ENCODE measurements at places on chromosomes 7 and 10.

DNA sequence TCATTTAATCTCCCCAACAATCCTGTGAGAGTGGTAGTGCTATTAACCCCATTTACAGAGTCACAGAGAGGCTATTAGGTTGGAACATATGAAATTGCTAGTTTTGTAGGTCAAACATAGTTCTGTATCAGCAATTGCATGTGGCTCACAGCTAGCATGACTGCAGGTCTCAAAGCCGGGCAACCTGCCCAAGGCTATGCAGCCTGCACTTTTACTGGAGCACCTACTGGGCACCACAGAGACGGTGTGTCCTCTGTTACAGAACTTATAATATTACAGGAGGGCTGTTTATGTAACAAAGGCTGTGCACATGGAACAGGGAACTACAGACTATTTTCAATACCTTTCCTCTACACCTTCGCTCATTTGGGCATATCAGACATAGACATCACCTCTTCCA is 355.8 kb downstream of the RPS24 start:
- no peak for DNase-seq
- no peak overlapping the region for H3K27ac ChIP-seq
- H3K4me3 ChIP-seq: no peak overlapping the region
- no peaks in the 10 kb centered on the region for H3K4me1 ChIP-seq
- no peaks in the 10 kb centered on the region for H3K36me3 ChIP-seq

DNA sequence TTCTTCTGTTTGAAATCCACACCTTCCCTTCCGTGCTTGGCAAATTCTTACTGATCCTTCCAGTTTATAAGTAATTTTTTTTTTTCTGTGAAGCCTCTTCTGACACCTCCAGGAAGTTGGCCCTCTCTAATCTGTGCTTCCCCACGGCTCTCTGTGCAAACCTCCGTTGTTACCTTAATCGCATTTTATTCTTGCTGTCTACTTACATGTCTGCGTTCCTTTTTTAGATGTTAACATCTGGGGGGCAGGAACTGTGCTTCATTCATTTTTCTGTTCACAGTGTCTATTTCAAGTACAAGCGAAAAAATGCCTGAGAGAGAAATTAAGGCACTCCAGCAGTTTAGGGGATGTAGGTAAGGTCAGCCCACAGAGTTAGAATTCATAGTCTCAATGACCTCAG is 8.4 kb upstream of the CAMK1D start:
- H3K4me1 ChIP-seq: peaks cover 3% of the 10 kb centered on the region
- no peak for DNase-seq

GRCh38 chr7:102834999-102835398 is 77.8 kb upstream of the LRRC17 start:
- H3K27me3 ChIP-seq: no peaks in the 10 kb centered on the region
- no peak overlapping the region for H3K4me3 ChIP-seq
- H3K27ac ChIP-seq: no peak overlapping the region
- H3K36me3 ChIP-seq: no peaks in the 10 kb centered on the region
- peaks cover 6% of the 10 kb centered on the region for H3K4me1 ChIP-seq
- peak; percentile 23 for DNase-seq

- H3K4me3 ChIP-seq: no peak overlapping the region
- H3K27me3 ChIP-seq: no peaks in the 10 kb centered on the region
- no peaks in the 10 kb centered on the region for H3K4me1 ChIP-seq
- peaks cover 32% of the 10 kb centered on the region for H3K36me3 ChIP-seq
- DNase-seq: no peak
These were observed 17.3 kb downstream of the BUD23 start for GRCh38 chr7:73700581-73701134.
